ENCODE measurements at places on chromosomes 13 and 19. TPM values are rescaled to one million over a fixed set of nuclear protein-coding genes. Genes with fewer than 3 reads are reported as not detected.

The NLRP11 gene
- total RNA-seq: 0.01 TPM

The SIAH3 gene
- not detected for total RNA-seq

The ZNF132 gene
- total RNA-seq: 0.09 TPM

The CATSPERD gene
- not detected for total RNA-seq

The POLR2I gene
- total RNA-seq: 251 TPM

Measured in A549 treated with AZD2906 at 1 μM for 4 hours (cell line).